Choroid plexus epithelial cell (primary cell): ENCODE measurements at places on chromosomes 1 and 21.
A peak's percentile ranks its signal among the peaks of the same experiment; 100 is the strongest.

DNA sequence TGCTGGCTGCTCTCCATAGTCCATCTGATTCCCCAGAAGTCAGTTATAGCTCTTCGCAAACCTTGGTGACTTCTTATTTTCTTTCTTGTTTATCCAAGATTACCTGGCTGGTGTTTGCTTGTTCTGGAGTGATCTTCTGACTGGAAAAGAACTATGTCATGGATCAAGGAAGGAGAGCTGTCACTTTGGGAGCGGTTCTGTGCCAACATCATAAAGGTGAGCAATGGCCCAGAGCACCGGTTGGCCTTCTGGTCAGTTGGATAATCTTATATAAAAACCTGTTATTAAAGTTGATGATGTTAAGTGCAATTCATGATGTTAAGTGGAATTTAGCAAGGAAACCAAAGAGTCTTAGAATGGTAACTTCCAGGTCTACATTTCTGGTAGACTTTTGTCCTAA is 672 bp downstream of the DHDDS start:
- no peak for DNase-seq

GRCh38 chr1:67830928-67831830 is 2.1 kb downstream of the GNG12 start:
- peak; percentile 30 for DNase-seq

- peak; percentile 91 for DNase-seq
These were observed 27.0 kb downstream of the TGFB2 start for GRCh38 chr1:218371927-218372672.

- DNase-seq: no peak
These were observed 51.9 kb downstream of the LDLRAD2 start for GRCh38 chr1:21863981-21864380.

DNA sequence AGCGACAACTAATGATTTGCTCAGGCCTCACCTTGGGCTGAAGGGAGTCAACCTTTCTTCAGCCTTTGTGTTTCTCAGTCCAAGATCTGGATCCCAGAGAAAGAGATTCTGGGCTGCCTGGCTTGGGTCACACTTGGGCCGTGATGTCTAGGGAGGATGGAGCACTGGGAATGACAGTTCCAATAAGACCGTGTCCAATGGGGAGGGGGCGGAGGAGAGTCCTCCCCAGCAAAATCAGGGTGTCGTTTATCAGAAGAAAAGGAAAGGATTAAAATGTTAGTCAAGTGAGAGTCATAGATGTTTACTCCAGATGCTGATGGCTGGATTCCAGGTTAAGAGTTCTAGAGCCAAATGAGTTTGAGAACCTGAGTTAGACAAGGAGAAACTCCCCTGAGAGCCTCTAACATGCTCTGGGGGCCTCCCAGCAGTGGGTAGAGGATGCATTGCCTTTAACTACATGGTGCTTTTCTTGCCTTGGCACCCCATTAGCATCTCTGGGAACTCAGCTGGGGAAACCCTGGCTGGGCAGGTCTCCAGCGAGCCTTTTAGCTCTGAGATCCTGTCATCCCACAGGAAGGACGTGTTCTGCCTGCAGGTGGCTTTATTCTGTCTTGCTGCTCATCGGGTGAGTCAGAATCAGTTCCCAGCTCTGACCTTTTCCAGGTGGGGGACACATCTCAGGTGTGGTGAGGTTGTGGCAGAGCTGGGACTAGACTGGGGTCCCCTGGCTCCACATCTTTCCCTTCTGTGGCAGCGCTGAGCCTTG is 22.2 kb downstream of the NIPAL3 start:
- peak; percentile 27 for DNase-seq
